ENCODE measurements at places on chromosomes 4 and X.
A peak's percentile ranks its signal among the peaks of the same experiment; 100 is the strongest.

- no peak for DNase-seq
These were observed 21.2 kb upstream of the TAB3 start for GRCh38 chrX:30910124-30910860.

GRCh38 chr4:26179316-26179760, 141.5 kb upstream of the RBPJ start:
- DNase-seq = no peak

DNA sequence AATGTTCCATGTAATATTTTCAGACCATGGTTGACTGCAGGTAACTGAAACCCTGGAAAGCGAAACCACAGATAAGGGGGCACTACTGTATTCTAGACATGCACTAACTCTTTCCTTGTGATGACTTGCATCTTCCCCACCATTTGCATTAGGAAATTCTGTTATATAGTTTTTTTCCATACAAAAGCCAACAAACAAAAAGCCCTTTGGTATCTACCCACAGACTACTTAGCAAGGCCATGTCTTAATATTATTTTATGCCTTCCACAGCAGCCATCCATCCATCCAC, 23.5 kb downstream of the OCIAD1 start:
- DNase-seq = no peak

DNA sequence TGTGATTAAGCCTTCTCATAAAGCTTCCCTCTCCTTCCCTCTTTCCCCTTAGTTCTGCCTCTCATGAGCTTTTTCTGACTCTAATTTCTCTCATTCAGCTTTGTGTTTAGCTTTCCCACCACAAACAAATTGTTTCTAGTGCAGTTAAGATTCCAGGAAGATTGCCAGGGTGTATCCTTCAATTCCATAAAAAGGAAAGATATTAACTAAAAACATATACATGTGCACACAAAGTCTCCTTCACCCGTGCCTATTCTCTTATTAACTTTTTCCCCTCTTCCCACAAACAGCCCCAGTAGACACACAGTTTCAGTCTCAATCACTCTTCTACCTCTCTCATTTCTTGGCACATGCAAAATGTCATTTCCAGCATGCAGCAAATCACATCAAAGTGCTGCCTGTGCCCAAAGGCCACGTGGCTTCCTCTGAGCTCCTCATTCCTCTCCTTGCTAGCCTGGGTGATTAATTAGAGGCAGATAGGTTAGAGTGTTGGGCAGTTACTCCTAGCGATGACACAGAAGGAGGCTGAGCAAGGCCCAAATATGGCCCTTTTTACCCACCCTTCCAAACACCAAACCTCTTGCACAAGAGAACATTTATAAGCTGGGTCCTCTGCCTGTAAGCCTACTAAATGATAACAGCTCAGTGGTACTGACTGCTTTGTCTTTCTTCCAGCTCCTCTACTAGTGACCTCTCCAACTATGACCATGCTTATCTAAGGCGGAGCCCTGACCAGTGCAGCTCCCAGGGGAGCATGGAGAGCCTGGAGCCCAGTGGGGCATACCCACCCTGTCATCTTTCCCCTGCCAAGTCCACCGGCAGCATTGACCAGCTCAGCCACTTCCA, 159.6 kb downstream of the SOWAHB start:
- no peak for DNase-seq

DNA sequence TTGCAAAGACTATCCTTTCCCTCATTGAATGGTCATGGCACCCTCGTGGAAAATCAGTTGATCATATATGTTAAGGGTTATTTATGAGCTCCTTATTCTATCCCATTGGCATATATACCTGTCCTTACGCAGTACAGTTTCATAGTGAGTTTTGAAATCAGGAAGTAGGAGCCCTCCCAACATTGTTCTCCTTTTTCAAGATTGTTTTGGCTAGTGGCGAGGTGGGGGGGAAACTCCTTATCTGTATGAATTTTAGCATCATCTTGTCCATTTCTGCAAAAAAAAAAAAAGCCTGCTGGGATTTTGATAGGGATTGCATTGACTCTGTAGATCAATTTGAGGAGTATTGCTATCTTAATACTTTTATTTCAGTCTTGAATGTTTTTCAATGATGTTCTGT, 2.5 kb upstream of the USP9X start:
- no peak for DNase-seq

GRCh38 chr4:146273204-146273901, 59.0 kb downstream of the REELD1 start:
- DNase-seq = no peak

- no peak for DNase-seq
These were observed 47.1 kb downstream of the PCDH7 start for GRCh38 chr4:30767147-30767845.

GRCh38 chr4:154595807-154596206, 5.3 kb upstream of the FGA start:
- DNase-seq = no peak

- no peak for DNase-seq
These were observed 309.7 kb upstream of the TENM3 start for GRCh38 chr4:181933471-181933870.

GRCh38 chr4:2698951-2699505, 57.1 kb downstream of the TNIP2 start:
- no peak for DNase-seq

- peak; percentile 38 for DNase-seq
These were observed 2054.9 kb downstream of the PCDH7 start for GRCh38 chr4:32775049-32775448.

- DNase-seq = no peak
These were observed 353.8 kb upstream of the PABPC5 start for GRCh38 chrX:91080822-91081221.

DNA sequence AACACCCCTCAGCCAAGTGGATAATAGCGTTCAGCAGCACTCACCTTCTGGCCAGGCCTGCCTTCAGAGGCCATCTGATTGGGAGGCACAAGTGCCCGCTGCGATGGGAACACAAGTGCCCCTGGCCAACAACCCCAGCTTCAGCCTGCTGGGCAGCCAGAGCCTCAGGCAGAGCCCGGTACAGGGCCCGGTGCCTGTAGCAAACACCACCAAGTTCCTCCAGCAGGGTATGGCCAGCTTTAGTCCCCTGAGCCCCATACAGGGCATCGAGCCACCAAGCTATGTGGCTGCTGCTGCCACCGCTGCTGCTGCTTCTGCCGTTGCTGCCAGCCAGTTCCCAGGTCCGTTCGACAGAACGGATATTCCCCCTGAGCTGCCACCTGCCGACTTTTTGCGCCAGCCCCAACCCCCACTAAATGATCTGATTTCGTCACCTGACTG, 55.9 kb upstream of the MTM1 start:
- no peak for DNase-seq

GRCh38 chrX:136778020-136778419, 2.7 kb downstream of the ARHGEF6 start:
- DNase-seq = no peak

GRCh38 chr4:5974321-5974720, 43.9 kb downstream of the C4orf50 start:
- DNase-seq = no peak

GRCh38 chr4:10007793-10008608, 13.3 kb downstream of the SLC2A9 start:
- no peak for DNase-seq

- DNase-seq = no peak
These were observed 2.1 kb downstream of the C4orf54 start for GRCh38 chr4:99655308-99656081.

DNA sequence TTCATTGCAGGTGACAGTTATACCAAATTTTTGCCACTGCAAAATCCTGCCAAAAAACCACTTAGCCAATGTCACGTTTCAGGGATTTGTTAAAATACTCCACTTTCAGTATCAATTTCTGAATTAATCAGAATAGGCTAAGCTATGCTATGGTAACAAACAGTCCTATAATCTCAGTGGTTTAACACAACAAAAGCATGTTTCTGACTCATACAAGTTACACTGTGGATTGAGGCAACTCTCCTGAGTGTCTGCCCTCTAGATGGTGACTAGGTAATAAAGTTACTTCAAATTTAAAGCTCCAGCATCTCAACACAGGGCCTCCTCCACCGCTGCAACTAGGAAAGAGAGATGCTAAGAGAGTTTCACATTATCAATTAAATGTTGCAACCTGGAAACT, 23.0 kb upstream of the RADX start:
- DNase-seq = no peak

DNA sequence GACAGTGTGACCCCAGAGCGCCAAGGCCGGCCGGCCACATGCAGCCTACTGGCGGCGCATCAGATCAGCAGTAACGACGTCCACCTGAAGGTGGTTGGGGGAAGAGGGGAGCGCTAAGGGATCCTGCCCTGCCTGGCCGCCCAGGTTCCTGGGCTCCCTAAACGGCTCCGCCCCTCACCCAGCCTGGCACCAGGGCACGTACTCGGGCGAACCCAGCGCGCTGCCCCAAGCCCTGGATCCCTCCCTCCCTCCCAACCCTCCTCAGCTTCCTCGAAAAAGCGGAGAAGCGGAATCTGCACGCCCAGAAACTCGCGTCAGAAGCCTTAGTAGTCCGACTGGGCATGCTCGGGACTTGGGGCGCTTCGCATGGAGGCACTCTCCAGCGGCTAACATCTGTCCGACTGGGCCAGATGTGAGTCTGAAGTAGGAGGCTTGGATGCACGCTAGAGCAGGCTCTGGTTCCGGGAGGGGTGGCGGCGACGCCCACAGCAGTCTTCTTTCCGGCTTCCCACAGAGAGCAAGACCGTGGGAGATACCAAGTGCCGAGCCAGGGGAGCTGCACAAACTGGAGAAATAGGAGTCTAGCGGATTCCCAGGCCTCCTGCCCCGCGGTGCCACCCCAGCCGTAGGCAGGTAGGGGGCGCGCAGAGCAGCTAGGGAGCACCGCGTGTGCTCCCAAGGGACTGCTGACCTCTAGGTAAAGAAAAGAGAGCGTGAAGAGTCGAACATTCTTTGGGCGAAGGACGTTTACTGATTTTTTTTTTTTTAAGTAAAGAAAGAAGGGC, 114.3 kb upstream of the TEX13C start:
- DNase-seq = no peak

GRCh38 chr4:180052629-180053028, 2190.6 kb upstream of the TENM3 start:
- no peak for DNase-seq

- DNase-seq = no peak
These were observed 82.8 kb downstream of the CCKAR start for GRCh38 chr4:26407476-26407875.

Measured in NCI-H526 (cell line).